ENCODE measurements at places on chromosomes 11 and 22.

GRCh38 chr22:36166518-36167220, 6.1 kb upstream of the APOL3 start:
- no peak for DNase-seq

DNA sequence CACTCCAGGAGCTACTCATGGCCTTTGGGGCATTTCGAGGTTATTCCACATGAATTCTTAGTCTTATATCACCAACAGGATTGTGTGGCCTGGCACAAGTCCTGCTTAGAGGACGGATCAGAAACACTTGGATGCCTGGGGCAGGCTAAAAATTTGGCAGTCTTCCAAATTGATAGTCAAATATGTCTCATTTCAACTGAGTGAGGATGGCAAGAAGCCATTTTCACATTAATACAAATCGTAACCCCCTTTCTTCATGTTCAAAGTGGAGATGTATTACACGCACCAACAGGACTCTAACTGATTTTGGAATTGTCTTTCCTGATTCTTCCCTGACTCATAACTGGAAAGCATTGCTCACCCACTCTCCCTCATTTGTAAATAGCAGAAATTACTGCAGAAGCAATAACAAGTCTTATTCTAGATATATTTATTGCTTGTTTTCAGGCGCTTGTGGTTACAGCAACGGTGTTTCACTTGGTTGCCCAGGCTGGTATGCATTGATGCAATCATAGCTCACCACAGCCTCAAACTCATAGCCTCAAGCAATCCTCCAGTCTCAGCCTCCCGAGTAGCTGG, 10.3 kb upstream of the CCDC86 start:
- DNase-seq = peak; percentile 47

DNA sequence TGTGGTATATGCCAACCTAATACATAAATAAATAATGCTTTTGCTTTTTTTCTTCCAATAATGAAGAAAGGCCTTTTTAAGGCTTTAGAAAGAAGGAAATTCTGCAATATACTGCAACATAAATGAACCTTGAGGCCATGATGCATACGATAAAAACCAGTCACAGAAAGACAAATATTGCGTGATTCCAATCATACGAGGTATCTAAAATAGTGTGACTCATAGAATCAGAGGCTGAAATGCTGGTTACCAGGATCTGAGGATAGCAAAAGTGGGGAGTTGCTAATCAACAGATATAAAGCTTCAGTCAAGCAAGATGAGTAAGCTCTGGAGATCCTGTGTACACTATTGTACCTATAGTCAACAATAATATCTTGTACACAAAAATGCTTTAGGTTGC, 24.2 kb downstream of the MS4A6A start:
- DNase-seq = no peak

DNA sequence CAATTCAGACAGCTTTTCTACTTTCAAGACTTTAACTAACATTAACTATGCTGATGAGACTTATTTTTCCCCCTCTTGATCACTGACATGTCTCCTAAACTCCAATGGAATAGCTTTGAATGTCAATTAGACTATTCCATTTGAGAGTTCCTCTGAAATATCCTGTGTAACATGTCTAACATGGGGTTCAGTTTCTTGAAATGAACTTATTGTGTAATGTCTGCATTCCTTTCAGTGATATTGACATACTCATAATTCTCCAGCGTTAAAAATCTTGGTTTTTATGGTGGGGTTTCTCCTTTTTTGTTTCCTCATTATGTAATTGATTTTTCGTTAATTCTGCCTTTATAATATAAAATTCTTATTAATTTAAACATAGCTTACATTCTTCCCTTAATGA, 37.7 kb upstream of the SPTBN2 start:
- no peak for DNase-seq

DNA sequence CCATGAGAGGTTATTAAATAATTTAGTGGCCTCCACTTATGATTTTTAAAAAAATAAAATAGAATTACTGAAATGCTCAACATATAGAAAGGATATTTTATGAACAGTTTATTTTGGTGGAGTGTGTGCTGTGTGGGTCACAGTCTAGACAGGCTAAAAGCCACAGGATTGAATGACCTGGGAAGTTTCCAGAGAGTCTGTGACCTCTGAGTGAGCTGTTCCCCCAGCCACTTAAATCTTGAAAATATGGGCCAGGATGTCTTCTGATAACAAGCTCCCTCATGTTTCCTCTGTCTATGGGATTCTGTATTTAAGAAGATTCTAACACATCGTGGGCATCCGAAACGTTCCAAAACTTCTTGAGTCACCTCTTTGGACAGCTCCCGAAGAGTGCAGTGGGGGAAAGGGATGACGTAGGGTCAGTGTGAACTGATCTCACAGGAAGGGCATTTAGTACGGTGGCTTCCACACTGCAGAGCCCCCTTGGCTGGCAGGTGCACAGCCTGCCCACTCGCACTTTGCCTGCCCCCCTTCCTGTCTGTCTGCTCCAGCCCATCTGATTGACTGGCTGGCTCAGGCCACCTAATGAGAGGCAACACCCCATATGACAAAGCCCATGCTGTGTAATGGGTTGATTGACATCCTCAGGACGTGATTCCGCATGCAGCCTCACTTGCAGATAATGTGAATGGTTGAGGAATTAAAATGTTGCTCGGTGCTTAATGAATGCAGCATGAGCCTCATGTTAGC, 97.4 kb downstream of the NTM start:
- DNase-seq = peak; percentile 6

- DNase-seq = no peak
Observed at GRCh38 chr11:20616920-20617319, 17.5 kb downstream of the SLC6A5 start.

- DNase-seq = peak; percentile 76
Observed at GRCh38 chr11:2137202-2138067, 1.8 kb downstream of the IGF2 start.

GRCh38 chr11:98056945-98057344, 963.8 kb upstream of the CNTN5 start:
- DNase-seq = no peak

GRCh38 chr11:90594658-90595057, 371.8 kb upstream of the CHORDC1 start:
- DNase-seq = no peak

DNA sequence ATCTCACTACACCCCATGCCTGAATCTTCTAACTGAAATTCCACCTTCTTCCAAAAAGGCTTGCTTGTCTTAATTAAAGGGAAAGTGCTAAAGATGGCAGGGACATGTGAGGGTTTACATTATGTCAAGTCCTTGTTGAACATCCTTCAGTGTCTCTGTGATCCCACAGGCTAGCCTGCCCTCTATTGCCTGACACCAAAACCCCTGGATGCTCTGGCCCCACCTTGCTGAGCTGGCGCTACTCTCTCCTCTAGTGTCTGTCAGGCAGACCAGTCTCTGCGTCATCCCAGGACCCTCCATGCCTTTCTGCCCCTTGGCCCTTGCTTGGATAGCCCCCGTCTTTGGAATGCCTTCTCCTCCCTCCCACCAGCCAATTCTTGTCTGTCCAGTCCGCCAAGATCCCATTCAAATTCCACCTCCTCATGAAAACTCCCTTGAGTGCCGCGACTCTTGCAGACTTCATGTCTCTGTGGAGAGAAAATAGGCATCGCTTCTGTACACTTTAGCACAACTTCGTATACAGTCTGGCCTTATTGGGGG, 69.3 kb downstream of the PKNOX2 start:
- DNase-seq = no peak

DNA sequence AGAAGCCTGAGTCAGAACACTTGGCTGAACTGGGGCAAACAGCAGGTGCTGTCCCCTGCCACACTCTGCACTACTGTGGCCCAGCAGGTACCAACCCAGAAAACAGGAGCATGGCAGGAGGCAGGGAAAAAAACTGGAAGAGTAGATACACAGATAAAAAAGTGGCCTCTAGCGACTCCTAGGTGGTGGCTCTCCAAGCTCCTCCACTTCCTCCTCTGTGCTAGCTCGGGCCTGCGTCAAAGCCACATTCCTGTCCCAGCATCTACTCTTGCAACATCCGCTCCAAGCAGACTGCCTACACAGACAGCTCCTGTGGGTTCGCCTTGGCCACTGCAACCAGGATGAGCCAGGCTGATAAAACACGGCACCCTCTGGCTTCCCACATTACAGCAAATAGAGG, 6.9 kb downstream of the OR8B12 start:
- DNase-seq = no peak

GRCh38 chr22:20483771-20484170, 11.8 kb downstream of the KLHL22 start:
- no peak for DNase-seq

DNA sequence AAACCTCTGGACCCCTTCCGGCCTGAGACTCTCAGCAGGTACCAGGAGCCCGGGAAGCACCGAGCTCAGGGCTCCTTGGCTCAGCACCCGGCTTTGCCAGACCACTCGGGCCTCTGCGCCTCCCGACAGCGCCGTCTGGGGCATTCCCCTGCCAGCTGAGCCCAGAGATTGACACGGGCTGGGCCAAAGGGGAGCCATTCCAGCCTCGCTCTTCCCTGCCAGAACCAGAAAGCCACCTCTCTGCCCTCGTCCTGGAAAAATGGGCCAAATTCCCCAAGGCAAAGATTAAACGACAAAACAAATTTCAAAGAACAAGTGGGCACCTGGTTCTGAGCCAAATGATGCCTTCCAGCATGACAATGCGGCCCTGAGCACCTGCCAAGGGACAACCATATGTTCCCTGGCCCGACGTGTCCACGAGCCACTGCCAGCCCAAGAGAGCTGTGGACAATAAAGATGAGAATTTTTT, 59.3 kb downstream of the CELSR1 start:
- DNase-seq = no peak

DNA sequence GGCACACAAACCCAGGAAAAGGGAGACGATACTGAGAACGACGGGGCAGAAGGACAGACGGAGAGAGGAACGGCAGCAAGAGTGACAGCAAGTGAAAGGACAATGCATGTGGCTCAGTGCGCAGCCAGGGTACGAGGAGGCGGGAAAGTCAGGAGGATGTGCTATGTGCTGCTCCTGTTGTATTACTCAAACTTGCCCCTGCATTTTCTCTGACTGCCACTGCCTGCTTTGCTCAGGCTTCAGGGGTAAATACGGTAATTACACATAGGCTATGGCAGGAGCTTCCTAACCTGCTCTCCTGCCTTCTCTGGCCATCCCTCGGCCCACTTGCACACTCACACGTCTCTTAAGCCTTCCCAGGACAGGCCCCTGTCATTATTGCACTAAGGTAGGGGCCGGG, 94.8 kb downstream of the FEZ1 start:
- no peak for DNase-seq

DNA sequence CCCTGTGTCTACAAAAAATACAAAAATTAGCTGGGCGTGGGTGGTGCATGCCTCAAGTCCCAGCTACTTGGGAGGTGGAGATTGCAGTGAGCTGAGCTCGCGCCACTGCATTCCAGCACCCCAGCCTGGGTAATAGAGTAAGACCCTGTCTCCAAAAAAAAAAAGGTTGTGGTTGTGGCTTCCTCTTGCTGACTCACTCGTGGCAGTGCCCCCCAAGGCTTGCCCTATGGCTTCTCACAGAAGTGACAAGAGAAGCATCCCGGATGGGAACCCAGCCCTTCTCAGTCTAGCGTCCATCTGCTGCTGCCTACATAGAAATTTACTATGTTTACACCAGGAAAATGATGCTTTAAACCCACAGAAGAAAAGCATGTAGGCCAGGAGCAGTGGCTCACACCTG, 68.5 kb upstream of the PITPNB start:
- DNase-seq = no peak

- DNase-seq = no peak
Observed at GRCh38 chr22:32692371-32692770, 109.1 kb upstream of the TIMP3 start.

DNA sequence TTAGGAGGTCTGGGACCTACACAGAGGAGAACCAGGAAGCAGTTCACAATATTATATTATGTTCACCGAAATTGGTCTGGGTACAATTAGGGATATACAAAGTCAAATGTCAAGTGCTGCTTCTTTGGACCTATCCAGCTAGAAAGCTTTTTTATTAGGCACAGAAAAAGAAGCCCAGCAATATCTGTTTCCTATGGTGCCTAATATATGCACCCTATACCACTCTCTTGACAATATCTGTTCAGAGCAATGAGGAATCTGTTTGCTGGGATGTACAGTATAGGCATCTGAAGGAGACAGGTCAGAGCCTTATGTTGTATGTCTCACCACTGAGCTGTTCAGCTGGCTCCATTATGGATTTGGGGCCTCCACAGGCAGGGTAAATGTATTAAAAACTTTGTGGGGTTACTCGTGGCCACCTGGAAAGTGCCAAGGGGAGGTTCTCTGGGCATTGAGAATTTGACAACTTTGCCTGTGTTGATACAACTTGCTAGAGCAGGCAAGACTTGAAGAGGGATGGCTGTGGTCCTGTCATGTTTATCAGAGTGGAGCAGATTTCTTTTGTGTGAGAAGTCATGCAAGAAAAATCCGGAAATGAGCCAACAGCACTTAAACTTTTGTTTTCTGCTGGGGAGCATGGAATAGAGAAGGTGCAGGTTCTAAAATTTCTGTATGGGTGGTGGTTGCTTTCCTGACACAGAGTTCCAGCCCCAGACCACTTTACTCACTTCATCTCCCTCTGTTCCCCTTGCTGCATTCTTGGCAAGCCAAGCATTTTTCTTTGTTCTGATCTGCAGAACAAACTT, 10.1 kb downstream of the STIM1 start:
- DNase-seq = peak; percentile 49

- no peak for DNase-seq
Observed at GRCh38 chr11:104820431-104820830, 77.8 kb downstream of the CASP12 start.

- no peak for DNase-seq
Observed at GRCh38 chr11:60944490-60945294, 7.3 kb downstream of the SLC15A3 start.

GRCh38 chr11:130674686-130675308, 226.4 kb downstream of the ADAMTS15 start:
- DNase-seq = peak; percentile 6

DNA sequence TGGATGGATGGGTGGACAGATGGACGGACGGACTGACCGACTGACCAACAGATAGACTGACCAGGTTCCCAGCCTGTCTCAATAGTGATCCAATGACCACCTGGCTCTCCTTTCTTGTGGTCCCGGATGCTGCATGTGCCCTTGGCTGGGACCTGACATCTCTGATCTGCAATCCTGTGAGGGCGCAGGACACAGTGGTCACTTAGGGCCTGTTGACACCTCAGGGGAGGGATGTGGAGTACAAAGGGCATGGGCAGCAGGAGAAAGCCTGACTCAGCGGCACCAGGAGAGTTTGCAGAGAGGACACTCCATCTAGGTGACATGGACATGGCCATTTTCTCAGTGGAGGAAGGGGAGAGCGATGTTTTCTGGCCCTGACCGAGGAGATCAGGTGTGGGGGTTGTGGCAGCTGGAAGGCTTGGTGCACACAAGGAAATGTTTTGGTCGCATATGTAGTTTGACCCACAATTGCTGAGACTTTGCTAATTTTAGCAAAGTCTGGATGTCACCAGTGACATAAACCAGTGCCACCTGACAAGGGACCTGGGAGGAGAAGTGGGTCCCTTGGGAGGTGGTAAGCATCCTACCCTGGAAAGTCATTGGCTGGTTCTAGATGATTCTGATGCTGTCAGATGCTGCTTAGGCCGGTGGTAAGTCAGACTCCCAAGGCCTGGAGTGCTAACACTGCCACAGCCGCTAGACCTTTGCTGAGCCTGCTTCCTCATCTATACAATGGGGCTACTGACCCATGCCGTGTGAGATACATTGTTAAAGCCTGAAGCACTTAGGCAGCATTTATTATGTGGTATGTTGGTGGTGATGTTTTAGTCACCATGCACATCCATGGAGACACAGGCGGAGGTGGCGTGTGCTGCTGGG, 50.7 kb downstream of the CD82 start:
- DNase-seq = no peak

GRCh38 chr11:83330303-83330702, 44.1 kb upstream of the CCDC90B start:
- DNase-seq = no peak

- no peak for DNase-seq
Observed at GRCh38 chr11:116500947-116501602, 271.7 kb downstream of the BUD13 start.
